ENCODE measurements at places on chromosomes 16 and 17.
A peak's percentile ranks its signal among the peaks of the same experiment; 100 is the strongest.

DNA sequence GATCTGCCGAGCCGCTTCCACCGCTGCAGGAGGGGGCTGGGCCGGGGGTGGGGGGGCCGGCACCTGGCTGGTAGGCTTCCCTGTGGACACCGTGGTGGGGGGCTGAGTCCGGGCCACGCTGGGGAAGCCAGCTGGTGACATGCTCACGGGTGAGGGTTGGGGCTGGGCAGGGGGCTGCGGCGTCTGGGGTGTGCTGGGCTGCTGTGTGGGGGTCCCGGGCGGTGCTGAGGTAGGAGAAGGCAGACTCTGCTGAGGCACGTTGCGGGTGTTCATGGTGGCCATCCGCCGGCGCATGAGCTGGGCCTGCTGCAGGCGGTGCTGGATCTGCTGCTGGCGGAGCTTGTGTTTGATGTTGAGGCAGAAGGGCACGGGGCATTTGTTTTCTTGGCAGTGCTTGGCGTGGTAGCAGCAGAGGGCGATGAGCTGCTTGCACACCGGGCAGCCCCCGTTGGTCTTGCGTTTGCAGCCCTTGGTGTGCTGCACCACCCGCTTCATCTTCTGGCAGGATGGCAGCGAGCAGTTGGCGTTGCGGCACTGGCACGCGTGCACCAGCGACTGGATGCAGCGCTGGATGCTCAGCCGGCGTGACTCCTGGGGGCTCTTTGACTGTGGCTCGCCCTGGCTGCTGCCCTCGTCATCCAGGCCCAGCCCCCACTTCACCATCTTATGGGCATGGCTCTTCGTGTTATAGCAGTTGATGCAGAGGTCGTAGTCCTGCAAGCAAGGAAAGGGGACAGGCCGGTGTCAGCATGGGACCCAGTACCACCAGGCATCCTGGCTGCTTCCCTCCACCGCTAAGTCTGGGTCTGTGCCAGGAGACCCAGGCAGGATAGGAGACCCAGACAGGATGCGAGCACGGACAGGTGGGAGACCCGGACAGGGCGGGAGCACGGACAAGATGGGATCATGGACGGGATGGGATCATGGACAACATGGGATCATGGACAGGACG lies 12.1 kb upstream of the TRAP1 start:
- no peak for DNase-seq

- no peak for DNase-seq
Observed at GRCh38 chr17:13970531-13970930, 98.8 kb upstream of the COX10 start.

DNA sequence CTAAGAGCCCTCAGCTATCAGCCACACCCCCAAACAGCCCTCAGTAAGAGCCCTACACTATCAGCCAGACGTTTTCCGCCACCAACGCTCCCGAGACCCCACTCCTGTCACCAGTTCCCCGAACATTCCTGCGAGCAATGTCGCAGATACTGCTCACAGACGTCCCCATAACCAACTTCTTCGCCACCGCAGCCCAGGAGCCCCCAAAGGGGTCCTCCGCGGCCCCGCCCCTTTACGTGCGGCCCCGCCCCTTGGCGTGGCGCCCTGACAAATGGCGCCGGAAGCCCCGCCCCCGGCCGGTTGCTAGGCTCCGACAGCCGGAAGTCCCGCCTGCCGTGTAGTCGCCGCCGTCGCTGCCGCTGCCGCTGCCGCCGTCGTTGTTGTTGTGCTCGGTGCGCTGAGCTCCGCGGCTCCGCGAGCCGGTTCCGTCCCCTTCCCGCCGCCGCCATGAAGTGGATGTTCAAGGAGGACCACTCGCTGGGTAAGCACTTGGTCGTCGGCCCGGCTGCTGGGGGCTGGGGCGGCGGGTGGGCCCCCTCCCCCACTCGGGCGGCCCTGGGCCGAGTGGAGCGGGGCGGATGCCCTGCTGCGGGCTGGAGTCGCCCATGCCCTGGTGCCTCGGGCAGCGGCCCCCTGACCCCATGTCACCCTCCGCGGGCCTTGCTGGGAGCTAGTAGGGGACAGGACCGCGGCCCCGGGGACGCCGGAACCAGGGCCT lies at the start of gene GABARAPL2:
Gene GABARAPL2, plus strand, starts transcription at position 340 of the 718 bp plus-strand sequence. Its CDS starts 108 bp downstream, at position 448.
- DNase-seq = peak; percentile 87

GRCh38 chr17:69175625-69176456 lies 34.1 kb upstream of the ABCA6 start:
- no peak for DNase-seq

DNA sequence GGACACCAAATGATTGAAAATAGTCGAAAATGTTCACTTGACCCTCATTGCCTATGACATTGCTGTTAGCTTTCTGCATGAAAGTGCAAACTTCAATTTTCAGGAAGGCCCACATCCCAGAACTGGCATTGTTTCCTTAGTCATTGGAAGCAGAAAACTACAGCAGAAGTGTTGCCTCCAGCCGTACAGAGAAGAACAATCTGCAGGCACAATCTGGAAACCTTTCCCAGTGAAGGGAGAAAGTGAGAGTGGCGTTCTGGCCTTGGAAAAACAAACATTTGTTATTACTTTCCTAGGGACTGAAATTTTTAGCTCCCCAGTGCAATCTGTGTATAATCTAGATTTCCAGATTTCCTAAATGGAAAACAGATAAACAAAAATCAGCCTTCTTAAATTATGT lies 529.5 kb upstream of the RBFOX1 start:
- DNase-seq = no peak

DNA sequence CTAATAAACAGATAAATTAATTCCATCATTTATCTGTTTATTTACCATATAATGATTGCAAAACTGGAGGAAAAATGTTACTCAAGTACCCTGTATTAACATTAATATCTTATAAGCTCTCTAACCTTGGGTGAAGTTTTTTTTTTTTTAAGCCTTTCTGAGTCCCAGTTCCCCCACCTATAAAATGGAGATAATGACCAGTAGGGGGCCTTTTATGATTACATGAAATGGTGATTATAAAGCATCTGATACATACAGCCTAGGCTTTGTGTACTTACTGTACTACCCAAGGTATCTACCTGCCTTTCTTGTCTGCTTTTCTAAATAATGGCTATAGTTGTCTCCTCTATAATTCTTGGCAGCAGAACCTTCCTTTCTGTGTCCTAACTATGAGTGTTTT lies 22.6 kb downstream of the LRRC36 start:
- no peak for DNase-seq

- DNase-seq = no peak
Observed at GRCh38 chr16:4411684-4412083, 4.7 kb downstream of the CORO7 start.

DNA sequence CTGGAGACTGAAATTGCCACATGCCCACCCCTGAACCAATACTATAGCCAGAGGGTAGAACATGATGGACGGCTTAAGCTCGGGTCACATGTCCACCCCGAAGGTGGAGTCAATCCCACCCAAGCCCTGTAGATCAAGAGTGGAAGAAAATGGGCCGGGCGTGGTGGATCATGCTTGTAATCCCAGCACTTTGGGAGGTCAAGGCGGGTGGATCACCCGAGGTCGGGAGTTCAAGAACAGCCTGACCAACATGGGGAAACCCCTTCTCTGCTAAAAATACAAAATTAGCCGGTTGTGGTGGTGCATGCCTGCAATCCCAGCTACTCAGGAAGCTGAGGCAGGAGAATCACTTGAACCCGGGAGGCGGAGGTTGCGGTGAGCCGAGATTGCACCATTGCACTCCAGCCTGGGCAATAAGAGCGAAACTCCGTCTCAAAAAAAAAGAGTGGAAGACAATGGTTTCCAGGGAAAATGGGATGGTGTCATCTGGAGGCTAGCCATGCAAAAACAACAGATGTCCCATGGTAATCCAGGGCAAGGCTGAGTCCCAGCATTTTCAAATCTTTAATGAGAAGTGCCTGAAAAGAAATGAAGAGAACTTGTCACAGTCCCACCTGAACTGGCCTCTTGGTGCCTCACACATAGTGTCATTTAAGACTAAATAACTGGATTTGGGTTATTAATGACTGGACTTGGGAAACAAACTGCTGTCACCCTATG lies 30.1 kb downstream of the CD300LF start:
- DNase-seq = no peak

All from stimulated activated CD8-positive, alpha-beta memory T cell treated with anti-CD3 and anti-CD28 coated beads, Interleukin-2, amount 100 ng/mL, for 1 hour (primary cell).